ENCODE measurements at places on chromosomes 2 and 18. TPM values are rescaled to one million over a fixed set of nuclear protein-coding genes. Genes with fewer than 3 reads are reported as not detected.

DNA sequence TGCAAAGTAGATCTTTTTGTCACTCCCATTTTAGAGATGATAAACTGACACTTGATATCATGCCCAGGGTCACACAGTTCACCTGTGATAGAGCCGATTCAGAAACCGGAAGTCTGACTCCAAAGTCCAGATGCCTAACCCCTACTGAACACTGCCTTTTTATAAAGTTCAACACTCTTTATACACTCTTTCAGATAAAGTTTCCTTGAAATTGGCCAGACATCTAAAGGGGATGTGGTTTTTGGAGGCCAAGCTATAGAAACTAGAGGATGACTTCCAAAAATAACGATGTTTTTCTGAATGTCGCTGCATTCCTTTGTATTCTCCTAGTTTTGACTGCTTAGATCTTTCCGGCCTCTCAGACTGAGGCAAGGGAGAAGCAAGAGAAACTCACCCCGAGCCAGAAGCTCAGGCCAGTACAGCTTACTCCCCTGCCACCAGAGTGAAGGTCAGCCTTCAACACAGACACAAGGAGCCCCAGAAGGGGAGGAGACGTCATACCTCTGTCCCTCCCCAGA lies 61.8 kb downstream of the NRP2 start:
- no peak for DNase-seq

- no peak for DNase-seq
These were observed 309.5 kb downstream of the NDUFA10 start for GRCh38 chr2:239715606-239716005.

DNA sequence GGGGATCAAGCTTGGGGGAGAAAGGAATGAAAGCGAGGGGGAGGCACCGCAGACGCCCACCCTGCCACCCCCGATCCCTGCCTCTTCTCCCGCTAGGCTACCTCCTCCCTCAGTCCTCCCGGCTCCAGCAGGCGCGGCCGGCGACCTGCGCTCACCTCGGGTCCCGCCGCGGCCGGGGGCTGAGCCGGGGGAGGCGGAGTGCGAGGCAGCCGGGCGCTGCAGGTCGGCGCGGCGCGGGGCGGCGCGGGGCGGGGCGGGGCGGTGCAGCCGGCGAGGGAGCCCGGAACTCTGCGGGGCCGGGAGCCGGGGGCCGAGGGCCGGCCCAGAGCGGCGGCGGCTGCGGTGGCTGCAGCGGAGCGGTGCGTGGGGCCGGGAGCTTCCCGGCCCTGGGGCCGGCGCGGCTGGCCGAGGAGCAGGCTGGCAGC lies 477 bp downstream of the ACVR1 start:
- peak; percentile 26 for DNase-seq

- DNase-seq: no peak
These were observed 21.6 kb downstream of the TNS1 start for GRCh38 chr2:217981084-217981730.

Gene ARHGAP25
- 6.9 TPM for polyA plus RNA-seq

Gene NEB
- 47.5 TPM for polyA plus RNA-seq

DNA sequence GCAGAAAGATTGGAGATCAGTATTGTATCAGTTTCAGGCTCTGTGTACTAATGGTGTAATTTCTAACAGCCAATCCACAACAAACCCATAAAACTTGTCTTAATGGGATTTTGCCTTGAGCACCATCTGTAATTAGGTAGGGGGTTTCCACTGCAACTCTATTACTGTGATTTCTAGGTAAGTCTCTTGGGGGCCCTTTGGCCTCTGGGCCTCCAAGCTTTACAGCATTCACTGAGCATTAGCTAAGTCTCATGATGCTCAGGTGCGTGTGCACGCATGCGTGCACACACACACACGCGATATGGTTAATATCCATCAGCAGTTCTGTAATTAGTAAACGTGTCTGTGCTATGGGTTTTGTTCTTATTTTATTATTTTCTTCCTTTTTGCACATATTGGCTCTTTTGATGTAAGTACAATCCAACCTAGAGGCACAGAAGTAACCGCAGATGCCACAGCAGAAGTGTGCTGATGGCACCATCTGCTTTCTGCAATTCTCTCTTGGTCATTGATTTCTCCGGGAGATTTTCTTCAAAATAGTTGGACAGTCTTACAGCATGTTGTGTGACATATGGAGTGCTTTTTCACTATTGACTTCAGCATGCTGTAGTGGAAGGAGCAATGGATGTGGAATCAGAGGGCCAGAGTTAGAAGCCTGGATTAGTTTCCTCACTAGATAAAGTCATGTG lies 592.0 kb downstream of the LRRTM4 start:
- DNase-seq: no peak

Gene MRPL44
- polyA plus RNA-seq: 30.5 TPM

Gene CCDC68
- polyA plus RNA-seq: 136 TPM

Gene ACTR1B
- 50.0 TPM for polyA plus RNA-seq

DNA sequence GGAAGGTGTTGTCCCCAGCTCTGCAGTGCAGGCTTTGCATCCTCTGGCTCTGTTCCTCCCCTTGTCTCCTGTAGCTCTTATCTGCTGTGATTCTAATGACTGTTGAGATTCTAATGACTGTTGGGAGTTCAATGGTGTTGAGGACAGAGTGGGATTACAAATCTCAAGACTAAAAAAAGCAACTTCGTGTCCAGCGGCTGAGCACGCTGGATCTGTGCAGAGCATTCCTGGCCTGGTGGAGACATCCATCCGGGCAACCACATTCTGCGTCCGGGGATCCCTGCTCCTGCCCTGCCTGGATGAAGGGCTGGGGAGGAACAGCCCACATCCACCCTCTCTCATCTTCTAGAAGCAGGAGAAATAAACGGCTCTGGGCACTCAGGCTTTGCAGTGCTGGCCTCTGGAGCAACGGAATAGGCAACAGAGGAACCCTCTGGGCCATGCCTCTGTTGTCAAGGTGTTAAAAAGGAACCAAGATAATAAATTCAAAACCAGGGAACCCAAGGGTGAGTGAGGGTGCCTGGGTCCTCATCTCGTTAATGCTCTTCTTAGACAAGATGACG lies 106.7 kb upstream of the ASB18 start:
- no peak for DNase-seq

Gene LAMA3
- polyA plus RNA-seq: 202 TPM

Gene FTCDNL1
- 0.18 TPM for polyA plus RNA-seq

GRCh38 chr18:11882636-11883035 lies 25.5 kb downstream of the MPPE1 start:
- no peak for DNase-seq

DNA sequence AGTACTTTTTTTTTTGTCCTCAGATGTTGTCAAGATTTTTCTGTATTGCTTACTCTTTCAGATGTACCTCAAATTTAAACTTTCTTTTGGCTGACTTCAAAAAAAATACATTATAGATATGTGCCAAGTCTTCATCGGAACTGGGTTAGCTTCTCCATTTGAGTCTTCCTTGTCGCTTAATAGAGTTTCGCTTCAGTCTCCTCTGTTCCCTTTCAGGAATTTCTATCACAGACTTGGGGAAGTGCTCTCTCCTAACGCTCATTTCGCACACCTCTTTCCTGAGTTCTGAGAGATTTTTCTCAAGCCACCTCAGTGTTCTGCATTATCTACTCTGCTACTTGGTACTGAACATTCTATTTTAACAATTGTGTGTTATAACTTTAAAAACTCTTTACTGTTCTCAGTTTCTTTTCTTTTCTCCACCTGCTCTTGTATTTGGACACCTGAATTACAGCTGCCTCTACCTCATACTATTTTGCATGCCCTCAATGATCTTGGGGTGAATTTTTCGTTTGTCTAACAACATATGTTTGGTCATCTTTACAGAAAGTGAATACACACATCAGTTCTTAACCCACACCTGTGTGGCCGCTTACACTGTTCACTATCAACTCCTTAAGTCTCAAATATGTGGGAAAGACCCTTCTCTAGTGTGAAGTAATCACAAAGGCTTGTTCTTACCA lies 16.5 kb downstream of the PTPN2 start:
- DNase-seq: no peak

Gene SLC39A6
- 41.3 TPM for polyA plus RNA-seq

Gene ANKRD44
- 20.4 TPM for polyA plus RNA-seq

DNA sequence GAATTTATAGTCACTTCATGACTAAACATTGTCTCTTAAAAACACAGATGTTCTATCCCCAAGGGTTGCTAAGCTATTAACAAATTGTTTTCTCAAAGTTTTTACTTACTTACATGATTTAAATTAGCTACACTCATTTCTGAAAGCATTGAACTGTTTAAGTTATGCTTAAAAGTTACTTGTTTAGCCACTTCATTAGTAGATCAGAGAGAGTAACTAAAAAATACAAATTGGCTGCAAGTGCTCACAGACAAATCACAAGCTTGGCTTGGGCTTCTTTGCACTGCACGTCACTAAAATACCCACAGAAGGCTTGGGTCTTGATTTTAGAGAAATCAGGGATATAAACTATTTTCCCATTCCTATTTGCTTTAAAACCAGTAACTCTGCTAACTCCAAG lies 114.1 kb upstream of the SMAD7 start:
- no peak for DNase-seq

- no peak for DNase-seq
These were observed 183.0 kb upstream of the REV1 start for GRCh38 chr2:99672766-99673350.

DNA sequence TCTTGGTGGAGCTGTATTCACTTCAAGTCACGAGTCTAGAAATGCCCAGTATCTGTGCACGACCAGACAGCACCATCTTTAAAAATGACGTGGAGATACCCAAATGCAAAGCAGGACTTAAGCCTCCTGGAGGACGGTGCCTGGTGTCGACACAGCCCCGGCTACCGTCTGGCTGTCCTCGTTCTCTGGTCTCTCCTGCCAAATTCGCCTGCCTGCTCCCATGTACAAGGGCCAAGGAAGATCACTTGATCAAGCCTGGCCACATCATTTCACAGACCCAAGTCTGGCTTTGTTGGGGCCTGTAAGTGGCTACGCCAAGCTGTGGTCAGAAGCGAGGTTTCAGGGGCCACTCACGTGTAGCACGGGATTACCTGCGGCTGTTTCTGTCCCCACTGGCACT lies 9.4 kb downstream of the ODC1 start:
- DNase-seq: no peak

Gene PCARE
- polyA plus RNA-seq: 0.05 TPM

GRCh38 chr2:118154176-118154575 lies 65.9 kb downstream of the INSIG2 start:
- no peak for DNase-seq

- DNase-seq: no peak
These were observed 7.4 kb upstream of the MOB1A start for GRCh38 chr2:74186038-74186437.

GRCh38 chr2:42560899-42561298 lies 7.5 kb upstream of the MTA3 start:
- no peak for DNase-seq

DNA sequence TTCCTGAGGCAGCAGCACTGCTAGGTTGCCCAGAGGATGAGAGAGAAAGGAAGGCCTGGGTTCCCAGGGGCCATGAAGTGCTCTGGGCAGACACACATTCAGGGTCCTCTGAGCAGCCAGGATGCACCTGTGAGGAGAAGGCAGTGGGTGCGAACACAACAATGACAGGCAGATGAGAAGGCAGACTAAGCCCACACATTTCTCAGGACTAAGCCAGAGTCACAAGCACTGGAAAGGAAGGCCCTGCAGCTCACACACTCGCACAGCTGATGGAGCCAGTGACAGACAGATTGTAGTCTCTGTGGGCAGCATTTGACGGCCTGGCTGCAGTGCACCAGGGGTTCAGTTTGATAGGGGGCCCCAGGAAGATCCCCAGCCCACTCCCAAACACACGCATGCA lies 61.8 kb downstream of the ARHGEF4 start:
- DNase-seq: no peak

DNA sequence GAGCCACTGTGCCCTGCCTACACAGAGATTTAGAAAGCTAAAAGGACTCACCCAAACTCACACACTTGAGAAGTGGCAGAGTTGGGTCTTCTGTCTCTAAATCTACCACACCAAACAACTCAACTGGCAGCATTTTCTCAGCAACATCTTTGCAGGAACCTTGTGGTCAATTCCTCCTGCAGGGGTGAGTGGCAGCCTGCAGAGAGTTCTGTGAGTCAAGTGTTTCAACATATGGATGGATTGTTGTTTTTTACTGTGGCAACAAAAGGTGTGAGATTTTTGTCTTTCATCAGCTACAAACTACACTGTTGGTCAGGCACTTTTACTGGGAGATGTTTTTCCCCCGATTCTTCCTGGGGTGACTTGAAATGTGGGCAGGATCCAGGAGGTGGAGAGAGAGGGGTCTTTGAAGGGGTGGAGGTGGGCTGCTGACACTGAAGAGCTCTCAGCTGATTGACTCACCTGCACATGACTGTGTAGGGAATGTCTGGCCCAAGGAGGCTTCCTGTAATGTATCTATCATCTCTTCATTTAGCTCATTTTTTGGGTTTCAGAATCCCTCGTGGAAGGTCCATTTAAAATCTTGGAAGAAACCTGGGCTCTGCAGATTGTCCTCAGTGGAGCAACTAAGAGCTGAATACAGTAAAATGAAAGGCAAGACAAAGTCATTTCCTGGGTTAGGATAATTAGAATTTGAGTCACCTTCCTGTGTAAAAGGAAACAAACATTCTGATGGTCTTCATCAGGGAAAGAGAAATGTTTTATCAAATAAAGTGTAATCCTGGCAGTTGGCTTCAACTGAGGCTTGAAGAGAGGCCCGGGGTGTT lies 98.6 kb downstream of the MSH2 start:
- no peak for DNase-seq

DNA sequence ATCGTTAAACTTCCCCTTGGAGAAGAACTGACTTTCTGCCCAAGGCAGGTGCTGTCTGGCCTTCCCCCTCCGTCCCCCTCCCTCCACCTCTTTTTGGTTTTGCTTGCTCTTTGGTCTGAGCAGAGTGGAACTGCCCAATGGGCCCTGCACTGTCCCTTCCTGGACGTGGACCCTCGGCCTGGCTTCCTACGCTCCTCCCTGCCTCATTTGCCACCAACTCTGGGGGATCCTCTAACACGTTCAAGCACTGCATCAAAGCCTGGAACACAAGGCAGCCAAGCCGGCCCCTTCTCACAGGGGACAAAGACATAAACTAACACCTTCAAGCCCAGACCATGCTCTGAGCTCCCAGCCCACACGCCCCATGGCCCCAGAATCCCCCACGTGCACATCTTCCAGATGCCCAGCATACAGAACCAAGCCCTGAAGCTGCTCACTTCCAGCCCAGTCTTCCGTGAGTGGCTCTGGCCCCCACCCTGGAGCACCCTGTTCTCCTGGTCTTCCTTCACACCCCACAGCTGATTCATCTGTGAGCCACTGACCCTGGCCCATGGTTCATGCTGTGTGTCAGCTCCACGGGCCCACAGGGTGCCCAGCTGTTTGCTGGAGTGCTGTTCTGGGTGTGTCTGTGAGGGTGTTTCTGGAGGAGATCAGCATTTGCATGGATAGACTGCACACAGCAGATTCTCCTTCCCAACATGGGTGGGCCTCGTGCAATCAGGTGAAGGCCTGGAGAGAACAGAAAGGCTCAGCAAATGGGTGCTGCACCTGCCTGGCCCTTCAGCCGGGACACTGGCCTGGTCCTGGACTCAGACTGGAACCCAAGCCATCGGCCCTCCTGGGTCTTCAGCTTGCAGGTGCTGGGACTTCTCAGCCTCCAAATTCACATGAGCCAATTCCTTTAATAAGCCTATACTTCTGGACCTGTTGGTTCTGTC lies 247.1 kb upstream of the SALL3 start:
- no peak for DNase-seq

All from right lung (tissue), 10 donors.